ENCODE measurements at places on chromosomes 12 and 14.

GRCh38 chr12:64716371-64716770 is 42.8 kb downstream of the GNS start:
- no peak for DNase-seq

- DNase-seq, result no peak
Observed at GRCh38 chr14:90714811-90715210, 101.4 kb downstream of the TTC7B start.

- no peak for DNase-seq
Observed at GRCh38 chr12:112988224-112988623, 9.9 kb downstream of the OAS2 start.

DNA sequence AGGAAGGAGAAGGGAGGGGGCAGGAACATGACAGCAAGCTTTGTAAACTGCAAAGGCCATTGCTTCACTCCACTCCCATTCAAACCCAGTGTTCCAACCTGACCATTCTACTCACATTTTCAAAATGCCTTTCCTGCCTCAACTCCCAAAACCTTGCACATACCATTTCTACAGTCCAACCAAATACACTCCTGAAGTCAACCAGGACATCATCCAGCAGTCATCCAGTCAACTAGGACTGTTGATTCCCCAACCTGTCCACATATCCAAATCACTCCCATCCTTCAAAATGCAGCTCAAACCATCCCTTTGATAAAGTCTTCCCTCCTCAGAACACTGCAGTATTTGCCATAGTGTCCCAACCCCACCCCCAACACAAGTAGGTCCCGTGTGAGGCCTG is 2.9 kb downstream of the SMUG1 start:
- no peak for DNase-seq

- DNase-seq, result no peak
Observed at GRCh38 chr12:6367065-6367968, 8.0 kb downstream of the SCNN1A start.

- no peak for DNase-seq
Observed at GRCh38 chr12:132187646-132188450, 43.6 kb downstream of the NOC4L start.

GRCh38 chr14:99586054-99586760 is 17.8 kb downstream of the CCDC85C start:
- no peak for DNase-seq

Measured in stimulated activated CD8-positive, alpha-beta memory T cell treated with anti-CD3 and anti-CD28 coated beads, Interleukin-4, amount 100 ng/mL, for 1 hour (primary cell).